ENCODE measurements at places on chromosomes 11 and 22.

GRCh38 chr11:22433094-22433455 lies 94.9 kb downstream of the SLC17A6 start:
- no peak for DNase-seq

- no peak for DNase-seq
These were observed 157.1 kb downstream of the BLID start for GRCh38 chr11:121958971-121959325.

DNA sequence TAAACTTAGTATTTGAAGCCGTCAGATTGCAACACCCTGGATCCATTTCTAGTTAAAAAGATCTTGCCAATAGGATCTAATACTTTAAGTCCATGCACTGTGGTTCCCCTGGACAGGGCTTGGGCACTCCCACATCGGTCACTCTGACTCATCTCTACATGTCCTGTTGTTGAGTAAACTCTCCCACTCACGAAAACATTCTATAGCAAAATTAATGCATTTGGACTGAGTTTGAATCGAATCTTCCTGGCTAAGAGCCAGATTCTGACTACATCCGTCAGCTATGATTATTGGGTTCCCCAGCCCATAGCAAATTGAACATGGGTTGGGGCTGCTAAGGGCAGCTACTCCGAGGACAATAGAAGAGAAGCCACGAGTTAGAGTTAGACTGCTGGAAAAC lies 182.1 kb upstream of the SORL1-AS1 start:
- no peak for DNase-seq

DNA sequence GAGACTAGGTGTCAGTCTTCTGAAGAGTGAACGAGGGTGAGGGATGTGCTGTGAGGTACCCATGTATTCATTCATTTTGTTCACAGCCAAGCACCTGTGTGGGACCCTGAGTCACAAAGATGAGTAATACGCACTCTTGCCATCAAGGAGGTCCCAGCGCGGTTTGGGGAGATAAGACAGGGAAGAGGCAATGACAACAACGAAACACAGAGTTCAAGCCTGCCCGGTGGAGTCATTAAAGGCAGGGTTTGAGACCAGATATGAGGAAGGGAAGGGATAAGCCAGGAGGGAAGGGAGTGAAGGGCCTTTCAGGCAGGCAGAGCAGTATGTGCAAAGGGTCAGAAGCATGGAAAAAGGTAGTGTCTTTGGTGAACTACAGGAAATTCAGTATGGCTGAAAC lies 4.6 kb downstream of the DCHS1 start:
- DNase-seq = no peak

DNA sequence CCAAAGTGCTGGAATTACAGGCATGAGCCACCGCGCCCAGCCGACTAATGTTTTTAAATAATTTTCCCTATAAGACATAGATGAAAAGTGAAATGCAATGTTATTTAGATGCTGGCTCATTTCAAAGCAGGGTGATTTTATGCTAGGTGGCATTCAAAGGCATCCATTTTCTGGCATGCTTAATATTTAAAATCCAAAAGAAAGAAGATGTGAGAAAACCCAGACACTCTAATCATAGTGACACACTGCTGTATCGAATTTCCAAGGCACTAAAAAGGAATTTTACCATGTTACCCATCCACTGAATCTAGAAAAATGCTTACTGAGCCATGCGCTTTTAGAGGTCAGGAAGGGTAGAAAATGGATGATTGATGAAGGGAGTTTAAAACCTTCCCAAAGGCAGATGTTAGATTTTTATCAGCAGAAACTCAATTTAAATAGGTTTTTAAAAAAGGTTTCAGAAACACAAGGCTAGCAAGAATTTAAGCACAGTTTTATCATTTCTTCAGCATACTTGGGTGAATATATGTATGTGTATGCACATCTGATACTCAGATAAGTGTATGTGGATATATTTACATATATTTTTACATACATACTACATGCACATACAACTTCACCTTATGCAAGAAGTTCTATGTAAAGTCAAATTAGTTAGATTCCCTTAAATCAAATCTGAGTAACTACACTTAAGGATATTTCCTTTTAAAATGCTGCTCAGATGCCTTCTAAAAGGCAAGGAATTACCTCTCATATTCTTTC lies 24.1 kb upstream of the CCDC89 start:
- DNase-seq = no peak

GRCh38 chr22:36447632-36448031 lies 33.8 kb downstream of the TXN2 start:
- DNase-seq = no peak

GRCh38 chr11:57426439-57426928 lies 437 bp downstream of the SLC43A3 start:
- DNase-seq = no peak

DNA sequence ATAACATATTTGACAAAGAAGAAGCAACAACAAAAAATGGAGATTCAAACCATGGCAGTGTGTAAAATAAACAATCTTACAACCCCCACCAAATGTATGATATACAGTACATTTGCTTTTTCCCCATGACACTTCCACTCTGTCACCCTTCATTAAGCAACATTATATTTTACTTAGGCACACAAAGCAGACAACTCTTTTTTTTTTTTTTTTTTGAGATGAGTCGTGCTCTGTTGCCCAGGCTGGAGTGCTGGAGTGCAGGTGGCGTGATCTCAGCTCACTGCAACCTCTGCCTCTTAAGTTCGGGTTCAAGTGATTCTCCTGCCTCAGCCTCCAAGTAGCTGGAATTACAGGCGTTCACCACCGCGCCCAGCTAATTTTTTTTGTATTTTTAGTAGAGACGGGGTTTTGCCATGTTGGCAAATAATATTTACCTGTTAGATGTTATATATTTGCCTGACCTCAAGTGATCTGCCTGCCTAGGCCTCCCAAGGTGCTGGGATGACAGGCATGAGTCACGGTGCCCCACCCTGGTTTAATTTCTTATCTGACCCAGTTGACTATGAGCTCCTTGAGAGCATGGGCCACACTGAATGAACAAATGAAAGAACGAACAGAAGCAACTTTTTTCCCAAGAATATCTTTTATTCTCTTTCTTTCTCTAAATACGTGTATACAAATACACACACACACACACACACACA lies 5.5 kb upstream of the PCF11 start:
- DNase-seq = no peak

DNA sequence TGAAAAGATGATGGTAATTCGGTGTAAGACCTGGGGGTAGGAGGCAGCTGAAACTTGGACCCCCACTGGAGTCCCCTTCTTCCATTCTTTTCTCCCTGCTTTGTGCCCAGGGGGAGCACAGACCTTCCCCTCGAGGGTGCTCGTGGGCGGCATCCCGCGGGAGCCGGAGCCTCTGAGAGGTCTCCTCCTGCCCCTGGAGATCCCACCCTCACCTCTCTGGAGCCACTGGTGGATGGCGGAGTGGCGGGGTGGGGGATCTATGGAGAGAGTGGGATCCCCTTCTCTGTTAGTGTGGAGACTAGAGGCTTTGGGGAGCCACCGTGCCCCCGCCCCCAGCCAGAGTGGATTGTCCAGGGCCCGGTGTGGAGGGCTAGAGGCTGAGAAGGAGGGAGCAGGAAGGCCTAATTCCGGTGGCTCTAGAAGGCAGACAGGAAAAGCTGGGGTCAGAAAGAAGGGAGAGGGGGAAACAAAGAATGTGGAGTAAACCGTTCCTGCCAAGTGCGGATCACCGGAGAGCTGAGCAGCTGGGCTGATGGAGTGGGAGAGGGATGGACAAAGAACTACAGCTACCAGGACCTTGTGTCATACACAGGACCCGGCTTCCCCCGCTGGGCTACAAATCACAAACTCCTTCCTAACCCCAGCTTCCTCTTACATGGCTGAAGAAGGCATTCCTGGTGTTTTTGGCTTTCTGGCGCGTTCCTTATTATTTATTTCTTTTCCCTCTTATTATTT lies 41.9 kb downstream of the KCNJ1 start:
- no peak for DNase-seq

GRCh38 chr22:49227670-49228069 lies 600.0 kb downstream of the BRD1 start:
- DNase-seq = no peak

GRCh38 chr22:32839831-32840584 lies 38.5 kb downstream of the TIMP3 start:
- no peak for DNase-seq

DNA sequence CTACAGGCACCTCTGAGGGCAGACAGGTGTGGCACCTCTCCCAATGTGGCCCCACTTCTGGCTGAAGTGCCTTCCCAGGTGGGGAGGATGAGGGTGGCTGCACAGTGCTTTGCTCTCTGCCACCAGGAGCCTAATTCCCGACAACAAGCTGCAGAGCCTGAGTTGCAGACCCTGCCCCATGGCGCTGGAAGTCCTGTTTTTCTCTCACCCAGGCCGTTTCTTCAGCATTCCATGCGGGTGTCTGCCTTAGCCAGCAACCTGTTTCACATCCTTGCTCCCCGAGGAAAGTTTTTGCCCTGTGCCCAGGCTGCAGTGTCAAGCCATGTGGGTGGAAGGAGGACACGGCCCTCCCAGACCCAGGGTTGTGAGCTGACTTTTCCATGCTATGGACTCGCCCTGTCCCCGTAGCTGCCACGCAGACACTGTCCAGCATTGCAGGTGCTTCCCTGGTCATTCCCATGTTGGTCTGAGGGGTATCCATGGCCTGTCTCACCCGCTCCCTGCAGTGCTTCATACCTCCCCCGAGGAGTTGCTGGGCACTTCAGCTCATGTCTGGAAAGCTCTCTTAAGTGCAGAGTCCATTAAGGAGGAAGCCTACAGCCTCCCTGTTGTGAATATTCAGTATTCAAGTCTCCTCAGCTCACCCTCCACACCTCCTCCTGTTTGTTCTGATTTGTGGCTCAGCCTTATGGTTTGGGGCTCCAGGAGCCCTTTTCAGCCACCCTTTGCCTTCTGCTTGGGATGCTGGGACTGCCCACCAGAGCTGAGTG lies 2.9 kb downstream of the DAGLA start:
- DNase-seq = no peak

DNA sequence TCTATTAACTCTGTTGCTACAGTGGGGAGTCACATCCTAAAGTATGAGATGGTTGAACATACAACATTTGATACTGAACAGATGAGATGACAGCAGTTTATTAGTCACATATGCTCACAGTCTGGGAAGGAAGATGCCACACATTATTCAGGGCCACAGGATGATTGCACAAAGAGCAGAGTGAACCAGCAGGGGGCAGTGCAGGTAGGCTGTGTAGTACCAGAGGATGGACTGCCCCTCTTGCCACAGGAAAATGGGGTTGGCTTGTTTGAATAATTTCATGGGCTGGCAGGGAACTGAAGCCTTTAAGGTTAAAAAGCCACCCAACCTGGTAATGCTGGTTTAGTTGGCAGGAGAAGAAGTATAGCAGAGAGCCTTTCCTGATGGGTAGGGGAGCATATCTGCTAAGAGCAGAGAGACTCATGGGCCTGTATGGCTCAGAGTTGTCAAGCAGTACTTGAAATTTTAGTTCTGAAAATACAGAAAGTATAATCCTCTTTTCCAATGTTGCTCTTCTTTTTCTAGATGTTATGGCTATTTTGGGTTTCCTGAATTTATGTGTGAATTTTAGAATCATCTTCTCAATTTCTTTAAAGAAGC lies 180.4 kb upstream of the B3GAT1 start:
- DNase-seq = no peak

DNA sequence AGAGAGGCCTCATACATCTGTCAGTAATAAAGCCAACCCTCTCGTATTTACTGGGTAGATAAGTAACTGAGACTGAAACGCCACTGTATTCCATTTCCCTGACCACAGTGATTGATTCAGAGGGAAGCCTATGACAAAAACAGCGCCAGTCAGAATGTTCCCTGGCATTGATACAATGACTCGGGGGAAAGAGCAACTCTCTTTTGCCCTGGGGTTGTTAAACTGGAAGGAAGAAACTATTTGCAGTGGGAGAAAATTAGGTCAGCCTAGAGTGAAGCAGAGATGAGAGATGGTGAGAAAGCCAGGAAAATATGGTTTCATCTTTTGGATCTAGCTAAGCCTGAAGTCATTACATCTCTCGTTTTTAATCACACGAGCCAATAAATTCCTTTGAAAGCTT lies 48.6 kb upstream of the RBFOX2 start:
- DNase-seq = no peak

DNA sequence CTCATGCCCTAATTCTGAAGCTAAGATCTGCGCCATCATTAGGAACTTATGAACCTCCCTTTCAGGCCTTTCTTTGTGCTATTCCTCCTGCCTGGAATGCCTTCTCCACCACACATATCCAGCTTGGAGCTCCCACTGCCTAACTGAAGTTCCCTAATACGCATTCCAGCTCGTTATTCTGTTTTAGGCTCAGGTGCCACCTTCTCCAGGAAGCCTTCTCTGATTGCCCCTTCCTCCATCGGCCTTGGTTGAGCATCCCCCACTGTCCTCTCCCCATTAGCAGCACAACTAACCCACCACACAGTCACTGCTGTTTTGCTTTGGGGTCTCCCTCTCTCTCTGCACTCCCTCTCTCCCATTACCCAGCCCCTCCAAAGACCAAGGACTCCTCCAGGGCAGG lies 5.2 kb downstream of the CRYBB1 start:
- no peak for DNase-seq

GRCh38 chr11:20308601-20309000 lies 54.9 kb upstream of the HTATIP2 start:
- DNase-seq = no peak

- DNase-seq = no peak
These were observed 21.3 kb upstream of the MTNR1B start for GRCh38 chr11:92948116-92948515.

GRCh38 chr11:44444770-44445321 lies 120.6 kb upstream of the CD82 start:
- DNase-seq = no peak

GRCh38 chr11:8812438-8812837 lies 98.6 kb upstream of the AKIP1 start:
- no peak for DNase-seq

DNA sequence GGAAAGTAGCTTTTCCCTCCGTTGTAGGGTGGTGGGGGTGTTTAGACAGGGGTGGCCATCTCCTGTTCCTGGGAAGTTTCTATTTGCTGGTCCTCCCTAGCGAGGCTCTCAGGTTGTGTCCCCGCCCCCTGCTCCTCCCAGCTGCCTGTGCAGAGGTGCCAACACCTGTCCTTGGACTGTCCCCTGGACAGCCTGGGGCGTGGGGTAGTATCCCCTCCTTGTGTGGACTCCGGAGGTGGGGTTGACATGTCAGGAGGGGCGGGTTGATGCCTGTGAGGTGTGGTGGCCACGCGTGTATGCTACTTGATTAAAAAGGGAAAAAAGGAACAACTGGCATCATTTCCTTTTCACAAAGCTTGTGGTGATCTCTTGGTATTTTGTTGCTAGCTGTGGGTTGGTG lies 14.3 kb upstream of the RANBP1 start:
- DNase-seq = no peak

GRCh38 chr11:12016246-12016645 lies 7.8 kb upstream of the DKK3 start:
- no peak for DNase-seq

DNA sequence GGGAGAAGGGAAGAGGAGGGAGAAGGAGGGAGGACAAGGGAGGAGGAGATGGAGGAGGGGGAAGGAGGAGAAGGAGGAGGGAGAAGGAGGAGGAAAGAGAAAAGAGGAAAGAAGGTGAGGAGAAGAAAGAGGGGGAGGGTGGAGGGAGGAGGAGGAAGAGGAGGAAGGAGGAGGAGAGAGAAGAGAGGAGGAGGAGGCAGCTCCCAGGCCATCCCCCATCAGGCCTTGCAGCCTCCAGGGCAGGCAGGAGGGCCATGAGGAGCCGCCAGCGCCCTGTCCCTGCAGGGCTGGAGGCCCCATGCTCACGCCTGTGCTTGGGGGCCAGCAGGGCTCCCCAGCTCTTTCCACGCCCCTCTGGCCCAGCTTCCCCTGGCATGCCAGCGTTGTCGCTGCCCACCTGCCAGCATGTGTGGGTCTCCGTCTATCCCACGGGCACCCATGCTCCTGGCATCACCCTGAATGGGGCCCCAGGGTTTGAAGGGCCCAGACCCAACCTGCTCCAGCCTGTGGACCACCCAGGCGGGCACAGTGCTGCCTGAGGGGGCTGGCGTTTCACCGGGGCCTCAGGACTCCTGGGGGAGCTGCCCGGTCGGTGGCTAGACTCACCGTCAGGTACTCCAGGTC lies 5.2 kb downstream of the TSPAN32 start:
- no peak for DNase-seq

All from stimulated activated CD8-positive, alpha-beta memory T cell treated with anti-CD3 and anti-CD28 coated beads, Interleukin-4, amount 100 ng/mL, for 4 hours (primary cell).